Tibial nerve (tissue), 4 donors: ENCODE measurements at places on chromosomes 7 and 10. TPM values are rescaled to one million over a fixed set of nuclear protein-coding genes. Genes with fewer than 3 reads are reported as not detected.
A peak's percentile ranks its signal among the peaks of the same experiment; 100 is the strongest.

The CDH23 gene
- 20.1 TPM for total RNA-seq

DNA sequence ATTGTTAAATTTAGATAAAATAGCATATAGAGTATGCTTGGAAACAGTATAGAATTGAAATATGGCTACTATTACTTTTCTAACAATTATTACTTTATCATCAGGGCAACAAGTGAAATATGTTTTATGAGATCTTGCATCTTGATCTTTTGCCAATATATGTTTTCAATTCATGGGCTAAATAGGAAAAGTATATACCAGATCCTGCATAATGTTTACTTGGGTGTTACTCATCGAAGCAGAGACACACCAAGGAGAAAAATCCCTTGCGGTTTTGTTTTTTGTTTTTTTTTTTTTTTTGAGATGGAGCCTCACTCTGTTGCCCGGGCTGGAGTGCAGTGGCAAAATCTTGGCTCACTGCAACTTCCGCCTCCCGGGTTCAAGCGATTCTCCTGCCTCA, 541.4 kb downstream of the SUGCT start:
- DNase-seq, result no peak

DNA sequence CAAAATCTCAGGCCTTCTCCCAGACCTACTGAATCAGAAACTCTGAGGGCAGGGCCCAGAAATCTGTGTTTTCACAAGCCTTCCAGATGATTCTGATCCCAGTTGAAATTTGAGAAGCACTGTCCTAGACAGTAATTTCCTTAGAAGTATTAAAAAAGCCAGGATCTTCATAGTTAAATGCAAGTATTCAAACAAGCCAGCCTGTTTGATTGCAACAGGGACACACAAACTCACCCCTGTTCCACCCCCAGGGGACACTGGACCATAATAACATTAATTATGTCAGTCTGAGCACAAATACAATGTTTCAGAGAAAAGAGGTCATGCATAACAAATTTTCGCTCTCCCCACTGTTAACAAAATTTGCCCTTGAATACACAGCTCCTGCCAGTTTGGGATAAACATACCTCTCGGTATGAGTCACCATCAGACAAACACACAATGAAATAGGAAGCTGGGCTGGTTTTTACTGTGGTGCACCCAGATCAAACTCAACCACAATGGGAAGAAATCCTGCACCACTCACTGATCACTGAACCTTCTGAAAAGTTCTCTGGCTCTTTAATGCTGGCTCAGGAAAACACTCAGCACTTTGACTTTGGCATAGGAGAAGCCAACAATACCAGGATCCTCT, 34.3 kb downstream of the ABLIM1 start:
- DNase-seq, result no peak

The SCIN gene
- total RNA-seq, result 2.7 TPM

DNA sequence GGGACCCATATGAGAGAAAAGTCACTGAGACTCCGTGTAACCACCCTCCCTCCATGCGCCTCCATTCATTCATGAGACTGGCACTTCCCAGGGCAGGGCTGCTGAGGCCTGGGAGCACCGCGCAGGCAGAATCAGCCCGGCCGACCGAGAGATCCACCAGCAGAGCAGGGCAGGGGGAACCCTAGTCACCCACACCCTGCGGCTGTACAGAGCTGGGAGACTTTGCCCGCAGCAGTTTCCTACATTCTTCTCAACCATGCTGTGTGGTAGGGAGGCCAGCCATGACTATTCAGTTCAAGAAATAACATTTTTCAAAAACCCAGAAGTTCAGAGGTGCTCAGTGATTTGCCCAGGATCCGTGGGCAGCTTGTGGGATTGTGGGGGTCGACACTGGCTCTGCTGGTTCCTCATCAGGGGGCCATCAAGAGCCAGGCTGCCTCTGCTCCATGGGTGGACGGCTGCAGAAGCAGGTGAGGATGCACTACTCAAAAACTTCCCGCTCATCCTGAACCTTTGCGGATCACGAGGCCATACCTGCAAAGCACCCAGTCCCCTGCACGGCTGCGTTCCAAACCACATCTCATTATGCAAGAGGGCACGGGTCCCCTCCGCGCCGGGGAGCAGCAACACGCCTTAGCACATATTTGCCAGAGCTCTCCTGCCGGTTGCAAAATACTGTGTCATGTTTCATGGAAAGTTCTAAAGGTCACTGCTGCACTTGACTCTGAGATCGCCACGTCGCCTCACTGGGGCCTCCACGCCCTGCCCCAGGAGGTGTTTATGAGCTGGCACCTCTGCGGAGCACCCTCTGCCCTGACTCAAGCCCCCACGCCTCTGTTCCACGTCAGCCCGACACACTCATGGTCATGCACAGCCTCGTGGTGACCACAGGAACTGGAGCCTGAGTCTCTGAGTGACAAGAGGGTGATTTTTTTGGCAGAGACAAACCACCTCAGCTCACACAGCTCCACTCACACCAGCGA, 132.0 kb downstream of the PRKAG2 start:
- peak; percentile 21 for DNase-seq

- DNase-seq, result no peak
Observed at GRCh38 chr10:132832186-132832969, 46.4 kb upstream of the NKX6-2 start.

The ANKRD30A gene
- total RNA-seq, result under 0.01 TPM

The WEE2 gene
- total RNA-seq, result not detected

The HOXA6 gene
- total RNA-seq, result 30.9 TPM

The LIPM gene
- not detected for total RNA-seq

The MYL10 gene
- total RNA-seq, result not detected

The CPA2 gene
- total RNA-seq, result not detected

The XRCC2 gene
- 0.44 TPM for total RNA-seq

The CABCOCO1 gene
- not detected for total RNA-seq

The CHST3 gene
- total RNA-seq, result 56.4 TPM

DNA sequence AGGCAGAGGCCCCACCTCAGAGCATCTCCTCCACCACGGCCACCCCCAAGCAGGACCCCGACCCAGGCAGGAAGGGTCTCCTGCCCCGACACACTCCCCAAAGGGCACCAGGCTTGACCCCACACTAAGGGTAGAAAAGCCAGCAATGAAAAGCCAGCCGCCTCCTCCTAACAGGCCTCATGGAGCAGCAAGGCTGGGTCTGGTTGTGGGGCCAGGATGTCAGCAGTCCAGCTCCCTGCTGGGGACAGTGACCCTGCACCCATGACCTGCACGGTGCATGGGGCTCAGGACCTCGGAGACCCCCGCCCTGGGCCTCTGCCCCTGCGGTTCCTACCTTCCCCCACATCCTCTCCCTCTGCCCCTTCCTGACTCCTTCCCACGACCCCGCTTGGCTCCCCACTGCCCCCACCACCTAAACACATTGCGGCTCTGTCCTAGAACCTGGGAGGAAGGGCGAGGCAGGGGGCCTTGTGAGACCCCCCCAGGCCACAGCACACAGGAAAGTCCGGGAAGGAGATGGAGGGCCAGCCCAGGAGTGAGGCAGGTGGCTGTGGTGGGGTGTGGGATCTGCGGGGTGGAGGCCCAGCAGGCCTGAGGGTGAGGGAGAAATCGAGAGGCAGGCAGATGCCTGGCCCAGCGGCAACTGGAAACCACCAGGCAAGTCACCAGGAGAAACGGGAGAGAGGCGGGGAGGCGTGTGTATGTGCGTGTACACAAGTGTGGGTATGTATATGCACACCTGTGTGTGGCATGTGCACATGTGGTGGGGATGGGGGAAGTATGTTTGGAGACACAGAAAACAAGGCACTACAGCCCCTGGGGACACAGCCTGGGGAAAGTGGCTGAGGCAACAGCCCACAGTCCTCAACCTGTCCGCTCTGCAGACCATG, 229.9 kb downstream of the MAD1L1 start:
- no peak for DNase-seq

The EXOC4 gene
- total RNA-seq, result 70.0 TPM

The FZD8 gene
- total RNA-seq, result 16.5 TPM
